ENCODE measurements at places on chromosomes 4 and X.

GRCh38 chrX:13000301-13000811 is 25.4 kb downstream of the TMSB4X start:
- no peak for DNase-seq

DNA sequence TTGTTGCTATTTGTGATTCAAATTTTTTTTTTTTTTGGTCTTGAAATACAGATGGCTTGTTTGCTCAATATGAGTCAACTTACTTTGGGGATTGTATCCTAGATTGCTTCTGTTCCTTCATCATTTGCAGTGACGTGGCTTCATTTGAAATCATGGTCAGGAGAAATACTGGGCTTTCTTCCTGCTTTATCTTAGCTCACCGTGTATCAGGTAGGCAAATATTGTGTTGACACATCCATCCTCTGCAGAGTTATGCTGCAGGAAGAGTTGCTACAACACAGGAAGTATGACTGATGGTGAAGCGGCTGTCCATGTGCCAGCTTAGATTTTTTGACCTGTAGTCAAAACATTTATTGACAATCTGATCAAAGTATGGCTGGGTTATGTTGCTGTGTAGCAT is 232.2 kb downstream of the C4orf33 start:
- no peak for DNase-seq

- peak; percentile 15 for DNase-seq
Observed at GRCh38 chrX:23792861-23793553, 10.0 kb downstream of the SAT1 start.

DNA sequence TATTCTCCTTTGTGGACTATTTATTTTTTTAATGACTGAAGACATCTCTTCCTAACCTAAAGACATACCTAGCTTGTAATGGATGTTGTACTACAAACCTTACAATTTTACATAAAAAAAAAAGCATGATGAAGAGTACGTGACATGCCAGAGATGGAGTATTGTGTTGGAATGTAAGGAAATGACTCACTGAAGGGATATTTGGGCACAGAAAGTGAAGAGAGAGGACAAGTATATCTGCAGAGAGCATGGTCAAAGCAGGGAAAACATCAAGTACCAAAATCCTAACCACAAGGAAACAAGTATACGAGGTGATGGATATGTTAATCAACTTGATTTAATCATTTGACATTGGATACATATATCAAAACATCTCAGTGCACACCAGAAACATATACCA is 1051.4 kb upstream of the PRKX start:
- peak; percentile 7 for DNase-seq

- DNase-seq, result no peak
Observed at GRCh38 chr4:11743236-11743635, 314.5 kb upstream of the HS3ST1 start.

GRCh38 chr4:172356016-172356415 is 542.8 kb downstream of the GALNTL6 start:
- DNase-seq, result peak; percentile 23

DNA sequence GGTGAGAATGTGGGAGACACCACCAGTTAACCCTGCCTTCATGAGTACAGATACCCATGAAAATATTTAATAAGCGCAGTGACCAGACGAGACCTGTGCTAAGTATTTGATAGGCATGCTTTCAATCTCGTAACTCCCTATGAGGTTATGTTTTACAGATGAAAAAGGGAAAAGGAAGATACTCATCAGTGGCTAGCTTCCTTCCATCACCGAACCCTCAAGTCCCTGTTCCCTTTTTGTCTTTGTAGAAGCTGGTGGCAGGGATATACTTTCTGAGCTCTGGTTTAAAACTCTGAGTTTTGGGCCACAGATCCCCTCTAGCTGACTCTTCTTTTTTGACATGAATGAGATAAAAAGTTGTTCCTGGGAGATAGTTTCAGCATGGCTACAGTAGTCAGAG is 26.3 kb downstream of the AFF1 start:
- no peak for DNase-seq

GRCh38 chr4:26307037-26307800 is 13.6 kb upstream of the RBPJ start:
- no peak for DNase-seq

GRCh38 chr4:876780-877179 is 50.9 kb upstream of the CPLX1 start:
- DNase-seq, result no peak

DNA sequence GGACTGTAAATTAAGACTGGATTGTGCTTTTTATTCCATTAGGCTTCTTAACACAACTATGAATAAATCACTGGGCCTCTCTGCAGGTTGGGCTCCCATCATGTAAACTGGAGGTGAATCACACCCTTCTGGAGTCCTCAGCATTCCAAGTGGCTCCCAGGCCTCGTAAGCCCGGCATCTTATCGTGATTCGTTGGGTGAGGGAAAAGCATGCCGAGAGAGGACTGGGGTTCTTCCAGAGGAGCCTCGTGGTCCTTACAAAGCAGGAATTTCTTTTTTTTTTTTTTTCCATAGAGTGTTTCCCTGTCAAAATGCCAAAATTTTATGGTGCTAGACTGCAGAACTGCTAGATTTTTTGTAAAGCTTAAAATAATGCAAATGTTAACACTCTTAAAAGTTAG is 20.0 kb downstream of the CLDN22 start:
- peak; percentile 16 for DNase-seq

DNA sequence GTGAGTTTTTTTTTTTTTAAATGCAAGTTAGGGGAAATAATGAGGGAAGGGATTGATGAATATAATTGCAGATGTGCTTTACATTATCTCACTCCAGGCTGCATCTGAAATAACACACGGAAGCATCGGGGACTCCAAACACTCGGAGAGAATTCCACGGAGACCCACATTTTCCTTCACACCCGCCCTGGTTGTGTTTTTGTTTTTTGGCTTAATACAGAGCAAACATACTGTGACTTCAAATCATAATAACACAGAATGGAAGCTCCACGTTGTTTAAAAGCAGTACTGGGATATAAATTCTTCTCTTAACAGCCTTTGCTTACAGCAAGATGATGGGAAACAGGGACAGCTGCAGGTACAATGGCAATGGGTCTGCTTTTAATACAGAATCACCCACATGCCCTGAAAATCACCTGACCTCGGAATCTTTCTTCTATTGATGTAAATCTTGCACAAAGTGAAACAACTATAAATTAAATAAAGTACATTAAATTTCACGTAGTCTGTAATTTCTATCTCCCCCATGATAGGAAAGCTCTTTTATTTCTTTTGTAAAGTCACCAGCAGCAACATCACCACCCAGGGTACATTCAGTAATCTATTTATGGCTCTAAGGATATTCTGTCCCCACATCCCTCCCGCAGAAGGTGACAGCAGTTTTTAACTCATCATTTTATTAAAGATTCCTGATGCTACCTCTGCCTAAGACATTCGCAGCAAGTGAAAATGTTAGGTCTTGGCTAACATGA is 119.3 kb downstream of the ZNF827 start:
- DNase-seq, result no peak

- DNase-seq, result no peak
Observed at GRCh38 chrX:81238166-81238565, 36.3 kb downstream of the SH3BGRL start.

DNA sequence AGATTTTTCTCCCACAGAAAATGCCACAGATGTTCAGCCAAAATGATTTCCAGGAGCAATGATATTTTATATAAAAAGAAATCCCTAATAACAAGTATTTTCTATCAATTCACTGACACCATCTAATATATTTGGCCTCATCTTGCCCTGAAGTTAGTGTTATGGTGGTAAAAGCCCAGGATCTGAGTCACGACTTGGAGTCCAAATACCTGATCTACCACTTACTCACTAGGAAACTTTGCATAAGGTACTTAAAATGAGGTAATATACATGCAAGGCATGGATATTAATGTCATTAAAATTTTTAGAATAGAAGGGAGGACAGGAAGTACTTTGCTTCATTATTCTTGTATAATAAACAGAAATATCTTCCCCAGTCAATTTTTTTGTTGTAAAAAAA is 16.3 kb downstream of the PPP3CA start:
- DNase-seq, result no peak

GRCh38 chr4:185017964-185018772 is at the start of gene HELT:
Gene HELT, plus strand, starts transcription at chr4:185018490. Its CDS starts 439 bp downstream, at chr4:185018929.
- DNase-seq, result no peak

DNA sequence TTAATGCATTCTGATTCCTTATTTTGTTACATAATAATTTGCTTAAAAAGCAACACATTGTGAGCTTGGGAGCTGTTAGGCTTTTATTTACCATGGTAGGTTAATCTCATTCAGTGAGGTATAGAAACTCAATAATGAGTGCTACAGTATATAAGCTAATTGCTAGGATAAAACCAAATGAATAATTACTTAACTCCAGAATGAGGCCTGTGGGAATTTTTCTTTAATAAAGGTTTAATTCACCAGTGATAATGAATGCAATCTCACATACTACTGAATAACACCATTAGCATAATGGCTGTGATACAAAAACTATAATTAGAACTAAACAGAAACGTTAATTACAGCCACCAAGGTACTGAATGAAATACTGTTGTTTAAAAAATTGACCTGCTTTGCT is 326.3 kb downstream of the IQCM start:
- DNase-seq, result no peak

DNA sequence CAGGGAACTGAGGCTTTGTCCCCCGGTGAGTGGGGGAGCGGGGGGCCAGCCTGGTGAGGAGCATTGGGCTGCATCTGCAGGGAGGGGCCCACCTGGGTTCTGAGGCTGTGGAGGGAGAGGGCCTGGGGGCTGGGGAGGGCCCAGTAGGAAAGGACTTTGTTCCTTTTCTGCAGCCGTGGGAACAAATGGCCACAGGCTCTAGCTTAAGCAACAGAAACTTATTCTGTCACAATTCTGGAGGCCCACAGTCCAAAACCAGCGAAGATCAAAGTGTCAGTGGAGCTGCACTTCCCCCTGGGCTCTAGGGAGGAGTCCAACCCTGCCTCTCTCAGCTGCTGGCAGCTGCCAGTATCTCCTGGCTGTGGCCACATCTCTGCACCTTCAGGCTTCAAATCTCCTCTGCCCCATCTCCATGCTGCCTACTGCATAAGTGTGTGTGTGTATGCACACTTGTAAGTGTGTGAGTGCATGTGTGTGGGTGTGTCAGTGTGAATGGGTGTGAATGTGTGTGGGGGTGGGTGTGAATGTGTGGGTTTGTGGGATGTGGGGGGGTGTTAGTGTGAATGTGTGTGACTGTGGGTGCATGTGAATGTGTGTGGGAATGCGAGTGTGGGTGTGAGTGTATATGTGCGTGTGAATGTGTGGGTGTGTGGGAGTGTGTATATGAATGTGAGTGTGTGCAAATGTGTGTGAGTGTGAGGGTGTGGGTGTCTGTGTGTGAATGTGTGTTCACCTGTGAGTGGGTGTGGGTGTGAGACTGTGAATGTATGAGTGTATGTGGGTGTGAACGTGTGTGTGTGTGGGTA is 204.5 kb upstream of the PSAPL1 start:
- DNase-seq, result no peak

DNA sequence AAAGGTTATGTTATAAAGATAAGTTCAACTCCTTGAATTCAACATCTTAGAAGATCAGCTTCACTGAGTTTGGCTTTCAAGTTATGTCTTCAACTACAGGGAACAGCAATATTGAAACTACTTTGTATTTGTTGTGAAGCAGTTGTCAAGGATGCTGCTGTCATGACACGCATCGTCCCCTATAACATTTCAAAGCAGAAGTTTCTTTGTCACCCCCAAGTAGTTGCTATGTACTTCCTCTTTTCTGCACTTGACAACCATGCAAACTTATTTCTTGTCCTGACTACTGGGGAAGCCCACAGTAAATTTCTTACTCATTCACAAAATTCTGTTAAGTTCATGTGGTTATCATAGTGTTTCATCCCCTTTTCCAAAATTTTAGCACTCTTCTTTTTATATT is 14.3 kb downstream of the ANTXR2 start:
- DNase-seq, result peak; percentile 43

GRCh38 chr4:73762409-73762808 is 22.0 kb downstream of the CXCL8 start:
- DNase-seq, result no peak

GRCh38 chrX:49199906-49200771 is at the start of gene SYP:
Gene SYP, minus strand, starts transcription at chrX:49200193. Its CDS starts 7 bp downstream, at chrX:49200186.
- DNase-seq, result peak; percentile 84

- peak; percentile 45 for DNase-seq
Observed at GRCh38 chr4:99447079-99447478, 11.9 kb upstream of the ADH7 start.

GRCh38 chrX:41512394-41512793 is 65.3 kb downstream of the NYX start:
- DNase-seq, result no peak

GRCh38 chr4:139552517-139553307 is 3.3 kb downstream of the SETD7 start:
- peak; percentile 40 for DNase-seq

GRCh38 chr4:81492606-81493230 is 21.0 kb upstream of the RASGEF1B start:
- no peak for DNase-seq

DNA sequence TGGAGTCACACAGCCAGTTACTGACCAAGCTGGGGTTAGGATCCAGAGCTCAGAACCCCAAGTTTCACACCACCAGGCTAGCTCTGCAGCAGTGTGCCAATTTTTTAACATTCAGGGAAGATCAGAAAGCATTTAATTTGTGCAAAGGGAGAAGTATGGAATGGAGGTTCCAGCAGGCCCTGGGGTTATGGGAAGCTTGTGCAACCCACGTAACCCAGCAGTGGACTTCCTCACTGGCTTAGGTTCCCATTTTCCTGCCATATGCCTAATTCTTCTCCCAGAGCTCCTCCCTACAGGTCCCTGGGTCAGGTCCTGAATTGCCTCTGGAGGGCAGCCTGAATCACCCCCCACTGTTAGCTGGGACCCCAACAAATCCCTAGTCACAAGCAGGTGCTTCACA is 14.0 kb downstream of the APLN start:
- no peak for DNase-seq

DNA sequence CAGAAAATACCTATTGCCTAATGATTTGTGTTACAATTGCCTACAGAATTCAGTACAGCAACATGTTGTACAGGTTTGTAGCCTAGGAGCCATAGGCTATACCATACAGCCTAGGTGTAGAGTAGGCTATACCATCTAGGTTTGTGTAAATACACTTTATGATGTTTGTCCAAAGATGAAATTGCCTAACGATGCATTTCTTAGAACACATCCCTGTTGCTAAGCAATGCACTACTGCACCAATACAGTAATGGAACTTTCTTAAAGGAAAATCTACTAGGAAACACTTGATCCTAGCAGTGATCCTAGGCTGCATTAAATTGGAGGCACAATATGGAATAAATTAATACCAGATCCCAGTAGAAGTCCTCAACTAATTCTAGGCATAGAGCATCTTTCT is 18.3 kb downstream of the NOA1 start:
- peak; percentile 13 for DNase-seq

- no peak for DNase-seq
Observed at GRCh38 chr4:8554555-8555100, 25.6 kb upstream of the GPR78 start.
